ENCODE measurements at places on chromosomes 6 and 20.

- no peaks in the 10 kb centered on the region for H3K4me1 ChIP-seq
- no peak overlapping the region for H3K4me3 ChIP-seq
- no peak for DNase-seq
Measured at GRCh38 chr6:83824831-83825230, 28.3 kb upstream of the RIPPLY2 start.

- no peaks in the 10 kb centered on the region for H3K4me1 ChIP-seq
- H3K4me3 ChIP-seq = no peak overlapping the region
- no peak for DNase-seq
- no peaks in the 10 kb centered on the region for H3K36me3 ChIP-seq
Measured at GRCh38 chr6:165664559-165665383, 1.7 kb upstream of the PDE10A start.

GRCh38 chr20:60137657-60138245 is 179.5 kb downstream of the CDH26 start:
- H3K4me1 ChIP-seq = peaks cover 9% of the 10 kb centered on the region
- no peak overlapping the region for H3K27ac ChIP-seq
- no peaks in the 10 kb centered on the region for H3K27me3 ChIP-seq
- no peaks in the 10 kb centered on the region for H3K36me3 ChIP-seq

- DNase-seq = no peak
- no peaks in the 10 kb centered on the region for H3K4me1 ChIP-seq
- H3K36me3 ChIP-seq = no peaks in the 10 kb centered on the region
Measured at GRCh38 chr6:163825033-163825432, 410.5 kb downstream of the QKI start.

DNA sequence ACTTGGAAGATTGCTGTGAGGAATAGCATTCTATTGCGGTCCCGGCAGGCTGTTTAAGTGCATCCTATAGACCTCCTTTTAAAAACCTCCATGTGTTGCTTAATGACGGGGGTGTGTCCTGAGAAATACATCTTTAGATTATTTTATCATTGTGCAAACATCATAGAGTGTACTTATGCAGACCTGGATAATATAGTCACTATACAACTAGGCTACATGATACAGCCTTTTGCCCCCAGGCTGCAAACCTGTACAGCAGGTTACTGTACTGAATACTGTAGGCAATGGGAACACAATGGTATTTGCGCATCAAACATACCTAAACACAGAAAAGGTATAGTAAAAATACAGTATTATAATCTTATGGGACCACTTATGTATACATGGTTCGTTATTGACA is 175.6 kb downstream of the RNF144B start:
- no peak for DNase-seq
- H3K27me3 ChIP-seq = no peaks in the 10 kb centered on the region
- H3K36me3 ChIP-seq = no peaks in the 10 kb centered on the region
- no peak overlapping the region for H3K4me3 ChIP-seq
- no peaks in the 10 kb centered on the region for H3K4me1 ChIP-seq
- no peak overlapping the region for H3K27ac ChIP-seq

DNA sequence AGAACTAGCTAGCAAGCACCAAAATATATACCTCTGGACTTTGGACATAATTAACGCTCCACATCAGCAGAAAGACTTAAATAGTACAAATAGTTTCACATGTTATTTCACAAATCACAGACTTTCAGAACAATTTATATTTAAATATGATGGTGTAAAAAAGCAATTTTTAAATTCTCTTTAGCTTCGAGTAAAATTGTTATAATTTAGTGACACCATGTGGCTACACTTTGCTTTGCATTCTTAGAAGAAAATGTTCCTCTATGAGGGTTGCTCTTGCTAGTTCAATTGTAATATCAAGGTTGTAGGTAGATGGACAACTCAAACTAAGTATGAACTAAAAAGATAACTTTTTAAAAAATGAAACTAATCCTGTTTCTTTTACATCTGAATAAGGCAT is 69.0 kb downstream of the BTBD9 start:
- DNase-seq = no peak
- H3K36me3 ChIP-seq = no peaks in the 10 kb centered on the region
- H3K27me3 ChIP-seq = no peaks in the 10 kb centered on the region
- H3K4me1 ChIP-seq = peaks cover 17% of the 10 kb centered on the region

- H3K4me3 ChIP-seq = no peak overlapping the region
- H3K27me3 ChIP-seq = no peaks in the 10 kb centered on the region
- H3K36me3 ChIP-seq = peaks cover 13% of the 10 kb centered on the region
- H3K4me1 ChIP-seq = peaks cover 72% of the 10 kb centered on the region
- no peak for DNase-seq
Measured at GRCh38 chr20:51399006-51399890, 143.3 kb downstream of the NFATC2 start.

GRCh38 chr6:164396071-164397047 is 913.0 kb downstream of the C6orf118 start:
- H3K27ac ChIP-seq = no peak overlapping the region
- no peaks in the 10 kb centered on the region for H3K27me3 ChIP-seq
- H3K36me3 ChIP-seq = no peaks in the 10 kb centered on the region
- peaks cover 6% of the 10 kb centered on the region for H3K4me1 ChIP-seq
- peak; percentile 9 for DNase-seq

GRCh38 chr20:32112841-32113240 is 3.3 kb downstream of the TM9SF4 start:
- peaks cover 48% of the 10 kb centered on the region for H3K4me1 ChIP-seq
- H3K36me3 ChIP-seq = no peaks in the 10 kb centered on the region
- H3K27me3 ChIP-seq = no peaks in the 10 kb centered on the region

- H3K27ac ChIP-seq = no peak overlapping the region
- H3K4me1 ChIP-seq = peaks cover 4% of the 10 kb centered on the region
- H3K4me3 ChIP-seq = no peak overlapping the region
- peaks cover 26% of the 10 kb centered on the region for H3K36me3 ChIP-seq
- DNase-seq = no peak
Measured at GRCh38 chr6:42629845-42630244, 66.0 kb downstream of the UBR2 start.

DNA sequence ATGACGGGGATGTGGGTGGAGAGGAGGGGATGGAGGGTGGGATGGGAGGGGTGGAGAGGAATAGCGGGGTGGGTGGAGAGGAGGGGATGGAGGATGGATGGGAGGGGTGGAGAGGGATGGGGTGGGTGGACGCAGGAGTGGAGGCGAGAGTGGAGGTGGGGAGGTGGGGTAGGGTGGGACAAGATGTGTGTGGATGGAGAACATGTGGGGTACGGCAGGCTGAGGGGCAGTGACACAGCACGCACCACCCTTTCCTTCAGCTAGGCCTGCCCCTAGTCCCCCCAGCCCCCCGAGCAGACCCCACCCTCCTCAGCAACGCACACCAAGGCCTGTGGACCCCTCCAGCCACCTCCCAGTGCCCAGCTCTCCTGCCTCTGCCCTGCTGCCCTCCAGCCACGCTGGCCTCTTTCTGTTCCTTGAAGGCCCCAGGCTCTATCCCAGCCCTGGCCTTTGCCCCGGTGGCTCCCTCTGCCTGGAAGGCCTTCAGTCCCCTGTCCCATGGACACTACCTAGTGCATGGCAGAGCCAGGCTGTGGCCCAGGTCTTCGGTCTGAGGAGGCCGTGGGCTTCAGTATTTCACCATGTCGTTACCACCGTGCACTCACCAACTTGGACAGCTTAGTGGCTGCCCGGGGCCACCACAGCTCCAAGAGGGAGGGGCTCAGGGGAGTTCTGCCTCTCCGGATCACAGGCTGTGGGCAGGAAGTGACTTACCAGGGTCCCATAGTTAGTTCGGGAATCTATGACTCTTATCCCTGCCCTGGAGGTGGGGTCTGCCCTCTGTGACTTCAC is 78.4 kb upstream of the PMEPA1 start:
- DNase-seq = no peak
- H3K27me3 ChIP-seq = no peaks in the 10 kb centered on the region
- H3K36me3 ChIP-seq = no peaks in the 10 kb centered on the region
- no peak overlapping the region for H3K4me3 ChIP-seq
- H3K27ac ChIP-seq = no peak overlapping the region

- no peak for DNase-seq
- no peaks in the 10 kb centered on the region for H3K36me3 ChIP-seq
- H3K4me3 ChIP-seq = no peak overlapping the region
- no peaks in the 10 kb centered on the region for H3K27me3 ChIP-seq
Measured at GRCh38 chr6:111890988-111891387, 17.7 kb upstream of the FYN start.

DNA sequence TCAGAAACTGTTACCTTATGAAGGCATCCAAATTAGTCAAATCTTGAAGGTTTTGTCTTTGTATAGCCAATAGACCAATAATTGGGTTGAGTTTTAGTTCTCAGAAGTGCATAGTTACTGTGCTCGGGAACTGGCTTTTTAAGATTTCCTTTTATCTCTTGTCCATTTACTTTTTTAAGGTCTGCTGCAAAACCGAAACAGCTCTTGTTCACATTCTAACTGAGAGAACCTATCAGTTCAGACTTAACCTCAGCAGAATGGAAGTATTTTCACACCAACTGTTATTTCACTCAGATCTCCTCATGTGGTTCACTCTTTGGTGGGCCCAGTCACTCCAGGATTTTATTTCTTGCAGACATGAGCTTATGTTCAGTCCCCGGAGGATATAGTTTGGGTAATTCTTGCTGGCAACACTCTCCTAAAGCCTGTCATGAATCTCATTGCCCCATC is 55.5 kb downstream of the TPBG start:
- no peak overlapping the region for H3K4me3 ChIP-seq
- H3K36me3 ChIP-seq = no peaks in the 10 kb centered on the region
- H3K4me1 ChIP-seq = no peaks in the 10 kb centered on the region
- no peak overlapping the region for H3K27ac ChIP-seq

GRCh38 chr6:33429750-33430052 is 9.8 kb downstream of the SYNGAP1 start:
- peaks cover 60% of the 10 kb centered on the region for H3K4me1 ChIP-seq
- no peaks in the 10 kb centered on the region for H3K27me3 ChIP-seq
- peak overlapping the region; percentile 54 for H3K4me3 ChIP-seq
- H3K27ac ChIP-seq = peak overlapping the region; percentile 76
- H3K36me3 ChIP-seq = no peaks in the 10 kb centered on the region

DNA sequence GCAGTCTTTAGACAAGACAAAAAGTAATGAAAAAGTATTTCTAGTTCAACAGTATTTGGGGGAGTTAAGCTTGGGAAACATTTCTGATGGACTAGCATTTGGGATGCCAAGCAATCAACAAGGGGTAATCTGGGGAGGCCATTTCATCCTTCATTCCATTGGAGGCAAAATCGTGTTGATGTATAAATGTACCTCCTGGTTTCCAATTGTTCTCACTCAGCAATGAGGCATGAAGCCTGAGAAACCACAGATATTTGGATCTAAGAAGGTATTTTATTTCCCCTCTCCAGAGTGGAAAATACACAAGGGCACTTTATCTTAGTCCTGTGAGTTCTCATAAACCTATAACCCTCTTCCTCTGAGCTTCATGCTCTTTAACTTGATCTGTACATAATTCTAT is 68.2 kb downstream of the TBX18 start:
- no peaks in the 10 kb centered on the region for H3K36me3 ChIP-seq
- DNase-seq = no peak
- H3K27ac ChIP-seq = no peak overlapping the region

GRCh38 chr6:83536034-83536646 is 23.8 kb downstream of the PRSS35 start:
- H3K27me3 ChIP-seq = no peaks in the 10 kb centered on the region
- no peak overlapping the region for H3K27ac ChIP-seq
- H3K4me1 ChIP-seq = no peaks in the 10 kb centered on the region
- no peak overlapping the region for H3K4me3 ChIP-seq

DNA sequence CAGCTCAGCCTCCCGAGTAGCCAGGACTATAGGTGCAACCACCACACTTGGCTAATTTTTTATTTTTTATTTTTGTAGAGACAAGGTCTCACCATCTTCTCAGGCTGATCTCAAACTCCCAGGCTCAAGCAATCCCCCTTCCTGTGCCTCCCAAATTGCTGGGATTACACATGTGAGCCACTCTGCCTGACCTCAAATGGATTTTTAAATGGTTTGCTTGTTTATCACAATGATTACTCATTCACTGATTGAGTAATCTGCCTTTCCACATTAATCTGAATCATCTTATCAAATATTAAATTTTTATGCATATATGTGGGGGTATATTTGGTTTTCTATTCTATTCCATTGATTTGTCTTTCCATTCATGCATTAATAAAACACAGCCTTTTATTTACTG is 9.4 kb upstream of the KHDC1L start:
- no peak overlapping the region for H3K4me3 ChIP-seq
- no peaks in the 10 kb centered on the region for H3K4me1 ChIP-seq
- H3K27ac ChIP-seq = no peak overlapping the region
- no peak for DNase-seq
- no peaks in the 10 kb centered on the region for H3K27me3 ChIP-seq
- no peaks in the 10 kb centered on the region for H3K36me3 ChIP-seq

GRCh38 chr6:45599053-45599452 is 221.3 kb upstream of the SUPT3H start:
- DNase-seq = no peak
- no peaks in the 10 kb centered on the region for H3K27me3 ChIP-seq
- H3K36me3 ChIP-seq = no peaks in the 10 kb centered on the region
- no peak overlapping the region for H3K4me3 ChIP-seq
